Epithelial cell of proximal tubule (primary cell): ENCODE measurements at places on chromosomes 11 and 22. TPM values are rescaled to one million over a fixed set of nuclear protein-coding genes. Genes with fewer than 3 reads are reported as not detected.

DNA sequence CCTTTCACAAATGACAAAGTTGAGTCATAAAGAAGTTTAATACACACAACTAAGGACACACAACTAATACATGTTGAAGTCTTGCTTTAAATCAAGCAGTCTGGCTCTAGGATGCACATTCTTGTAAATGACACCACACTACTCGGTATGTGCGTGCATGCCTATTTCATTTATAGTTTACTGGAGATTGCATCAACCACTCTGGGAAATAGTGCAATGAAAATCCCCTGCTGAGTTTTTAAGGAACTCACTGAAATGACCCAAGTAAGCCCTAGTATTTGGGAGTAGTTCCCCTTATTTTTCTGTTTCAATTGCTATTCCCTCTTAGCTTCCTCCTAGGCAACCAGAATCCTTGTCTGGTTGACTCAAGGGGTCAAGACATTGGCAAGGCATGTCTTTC, 160.2 kb upstream of the LARGE1 start:
- DNase-seq, result no peak

DNA sequence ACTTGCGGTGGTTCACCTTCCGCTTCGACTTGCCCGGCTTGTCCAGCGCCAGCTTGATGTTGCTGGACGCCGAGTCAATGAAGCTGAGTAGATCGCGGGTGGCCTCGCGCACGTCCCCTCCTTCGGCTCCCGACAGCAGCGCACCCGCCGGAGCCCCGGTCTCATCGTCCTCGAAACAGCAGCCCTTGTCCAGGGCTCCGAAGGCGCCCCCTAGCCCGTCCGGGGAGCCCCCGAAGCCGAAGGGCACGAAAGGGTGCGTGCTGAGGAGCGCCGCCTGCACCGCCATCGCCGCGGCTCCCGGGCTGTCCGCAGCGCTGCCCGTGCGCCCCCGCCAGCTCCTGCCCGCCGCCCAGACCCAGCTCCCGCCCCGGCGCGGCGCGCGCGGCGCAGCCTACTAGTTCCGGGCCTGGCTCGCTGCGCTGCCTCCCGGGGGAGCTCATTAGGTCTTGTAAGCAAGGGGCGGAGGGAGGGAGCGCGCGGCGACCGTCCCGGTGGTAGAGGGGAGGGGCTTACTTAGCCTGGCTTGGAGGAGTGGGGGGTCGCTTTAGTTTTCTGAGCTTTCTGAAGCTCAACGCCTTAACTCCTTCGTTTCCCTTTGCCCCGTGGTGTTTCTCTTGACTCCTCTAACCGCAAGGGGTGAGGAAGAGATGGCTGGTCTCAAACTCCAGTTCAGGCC, at the start of gene FAM181B:
Gene FAM181B (minus strand): TSS at position 421 of the 676 bp plus-strand sequence. CDS start 135 bp downstream, at position 286.
- no peak for DNase-seq

DNA sequence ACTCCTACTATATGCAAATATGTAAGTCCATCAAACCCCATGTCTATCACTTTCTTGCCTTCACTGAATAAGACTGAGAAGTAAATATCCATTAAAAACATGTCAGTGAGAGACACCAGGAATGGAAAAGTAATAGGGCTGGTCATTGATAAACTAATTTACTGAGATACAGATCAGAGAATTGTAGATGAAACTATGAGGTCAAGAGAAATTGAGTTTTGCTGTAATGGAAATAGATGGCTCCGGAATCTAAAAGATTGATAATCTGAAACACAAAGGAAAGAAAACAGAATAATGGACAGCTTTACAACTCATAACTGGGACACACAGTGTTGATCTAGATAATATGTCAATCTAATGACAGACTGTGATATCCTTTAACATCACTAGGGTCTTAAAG, 1018.3 kb upstream of the RAG2 start:
- DNase-seq, result no peak

Gene OR52N4
- total RNA-seq, result not detected in 2 replicates
